OCI-LY7 (cell line): ENCODE measurements at places on chromosomes 16 and 17.

DNA sequence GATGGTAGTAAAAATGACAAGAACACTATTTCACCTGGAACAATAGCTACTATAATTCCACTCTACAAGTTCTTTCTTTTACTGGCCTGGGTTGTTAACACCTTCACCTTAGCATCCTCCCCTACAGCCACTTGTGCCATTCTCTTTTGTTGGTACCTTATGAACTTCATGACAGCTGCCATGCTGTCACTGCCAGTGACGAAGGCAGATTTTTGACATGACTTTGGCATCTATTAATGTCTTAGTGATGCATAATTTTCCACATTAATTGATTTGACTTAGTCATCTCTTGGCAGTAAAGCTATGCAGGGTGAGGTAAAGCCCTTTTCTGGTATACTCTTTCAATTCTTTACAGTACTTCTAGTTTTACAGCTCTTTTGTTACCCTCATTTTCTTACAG, 207.9 kb downstream of the TANC2 start:
- DNase-seq: no peak

- no peak for DNase-seq
Measured at GRCh38 chr17:82215095-82215971, 2.7 kb upstream of the CCDC57 start.

DNA sequence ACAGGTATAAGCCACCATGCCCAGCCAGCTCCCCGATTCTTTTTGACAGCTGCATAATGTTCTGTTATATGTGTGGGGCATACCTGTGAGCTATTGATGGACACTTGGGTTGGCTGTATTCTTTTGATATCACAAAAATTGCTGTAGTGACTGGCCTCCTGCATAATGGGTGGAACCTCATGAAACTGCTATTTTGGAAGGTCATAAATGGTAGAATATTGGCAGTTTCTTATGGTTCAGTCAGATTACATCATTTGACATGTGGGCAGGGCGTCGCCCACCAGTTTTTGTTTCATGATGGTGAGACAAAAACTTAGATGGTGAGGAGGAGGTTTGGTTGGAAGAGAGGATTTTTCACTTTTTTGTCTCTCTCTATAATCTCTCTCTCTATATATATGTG, 26.7 kb upstream of the POLR3E start:
- DNase-seq: no peak

GRCh38 chr17:40219594-40220338, 662 bp downstream of the WIPF2 start:
- peak; percentile 44 for DNase-seq

GRCh38 chr17:29565643-29566472, 979 bp downstream of the ABHD15 start:
- DNase-seq: peak; percentile 57

- DNase-seq: no peak
Measured at GRCh38 chr17:66494023-66494803, 191.8 kb downstream of the PRKCA start.

DNA sequence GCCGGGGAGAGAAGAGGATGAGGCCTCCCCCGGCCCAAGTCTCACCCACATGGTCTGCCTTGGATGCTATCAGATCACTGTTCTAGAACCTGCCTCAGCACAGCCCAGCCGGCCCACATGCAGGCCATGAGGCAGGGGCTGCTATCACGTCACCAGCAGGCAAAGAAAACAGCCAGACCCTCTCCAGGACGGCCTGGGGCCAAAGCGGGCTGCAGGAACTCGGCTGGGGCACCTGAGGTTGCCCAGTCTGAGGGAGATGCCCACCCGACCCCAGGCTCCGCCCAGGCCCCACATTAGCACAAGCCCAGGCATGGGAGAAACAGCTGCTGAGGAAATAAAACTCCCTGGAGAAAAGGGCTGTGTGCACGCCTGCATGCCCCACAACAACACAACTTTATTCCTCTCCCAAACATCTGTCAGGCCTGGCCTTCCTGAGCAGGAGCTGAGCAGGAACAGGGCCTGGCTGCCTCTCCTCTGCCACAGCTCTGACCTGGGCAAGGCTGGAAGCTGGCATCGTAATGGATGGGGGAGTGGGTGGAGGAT, 6.7 kb upstream of the SMIM5 start:
- DNase-seq: no peak

GRCh38 chr17:29572691-29573557, 4.4 kb downstream of the TP53I13 start:
- DNase-seq: peak; percentile 60

DNA sequence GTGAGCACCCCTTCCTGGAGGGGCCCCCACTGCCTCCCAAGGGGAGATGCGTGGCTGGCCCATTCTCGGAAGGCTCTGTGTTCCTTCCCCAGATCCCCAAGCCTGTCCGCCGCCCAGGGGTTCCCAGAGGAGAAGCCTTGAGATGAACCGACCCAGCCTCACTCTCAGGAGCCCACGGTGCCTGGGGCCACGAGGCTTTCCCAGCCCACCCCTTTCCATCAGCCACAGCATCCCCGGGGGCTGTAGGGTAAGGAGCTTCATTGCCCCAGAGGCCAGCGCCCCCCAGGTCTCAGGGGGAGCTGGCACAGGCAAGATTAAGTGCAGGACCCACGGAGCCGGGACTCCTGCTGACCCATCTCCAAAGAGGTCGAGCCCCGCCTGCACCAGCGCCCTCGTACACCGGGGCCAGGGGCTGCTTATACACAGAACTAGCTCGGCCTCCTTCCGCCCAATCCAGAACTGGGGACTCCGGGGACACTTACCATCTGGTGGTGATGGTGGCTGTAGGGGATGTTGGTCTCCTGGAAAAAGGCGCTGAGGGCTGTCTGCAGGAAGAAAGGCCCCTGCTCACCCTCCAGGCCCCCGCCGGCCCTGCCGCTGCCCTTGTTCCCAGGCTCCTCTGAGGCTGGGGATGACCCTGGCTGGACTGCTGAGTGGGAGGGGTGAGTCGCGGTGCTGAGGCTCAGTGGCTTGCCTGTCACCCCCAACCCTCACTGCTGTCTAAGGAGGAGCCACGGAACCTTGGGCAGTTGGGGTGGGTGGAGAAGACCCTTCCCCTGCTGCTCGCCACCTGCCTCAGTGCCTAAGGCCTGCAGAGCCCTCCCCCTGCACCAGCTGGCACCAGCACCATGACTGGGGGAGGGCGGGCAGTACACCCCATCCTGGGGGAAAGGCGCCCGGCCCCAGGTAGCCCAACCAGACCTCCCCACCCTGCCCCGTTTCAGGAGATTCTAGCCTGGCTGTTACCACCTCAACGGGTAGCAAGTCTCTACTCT, 4.4 kb downstream of the UBALD1 start:
- no peak for DNase-seq

- DNase-seq: no peak
Measured at GRCh38 chr16:86522634-86523033, 12.3 kb downstream of the FOXF1 start.

GRCh38 chr17:45687594-45687993, 96.5 kb upstream of the CRHR1 start:
- DNase-seq: no peak

GRCh38 chr16:60748366-60748765, 1287.9 kb downstream of the CDH8 start:
- DNase-seq: no peak
